Activated T-cell treated with anti-CD3 and anti-CD28 coated beads for 24 hours (primary cell): ENCODE measurements at places on chromosomes 5 and 9.

- no peak for DNase-seq
These were observed 5.2 kb downstream of the GPSM1 start for GRCh38 chr9:136332482-136332983.

DNA sequence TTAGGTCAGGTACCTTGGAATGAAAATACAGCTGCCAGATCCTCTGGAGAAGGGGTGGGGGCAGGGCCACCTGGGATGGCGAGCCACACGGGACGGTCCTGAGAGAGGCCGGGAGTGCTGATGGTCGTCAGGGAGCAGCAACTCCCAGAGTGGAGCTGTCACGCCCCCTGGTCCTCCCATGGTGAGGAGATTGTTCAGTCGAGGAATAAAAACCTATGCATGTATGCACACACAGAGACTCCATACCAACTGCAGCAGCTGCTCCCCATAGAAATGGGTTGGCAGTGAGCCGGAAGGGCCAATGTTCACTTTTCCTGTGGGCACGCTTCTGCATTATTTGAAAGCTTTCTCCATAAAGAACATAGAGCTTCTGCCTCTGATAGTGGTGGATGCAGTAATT is 45.2 kb upstream of the SEMA4D start:
- no peak for DNase-seq

GRCh38 chr5:107021575-107021974 is 649.2 kb downstream of the EFNA5 start:
- no peak for DNase-seq

- DNase-seq: no peak
These were observed 183.0 kb downstream of the GLIS3 start for GRCh38 chr9:4116723-4117460.

DNA sequence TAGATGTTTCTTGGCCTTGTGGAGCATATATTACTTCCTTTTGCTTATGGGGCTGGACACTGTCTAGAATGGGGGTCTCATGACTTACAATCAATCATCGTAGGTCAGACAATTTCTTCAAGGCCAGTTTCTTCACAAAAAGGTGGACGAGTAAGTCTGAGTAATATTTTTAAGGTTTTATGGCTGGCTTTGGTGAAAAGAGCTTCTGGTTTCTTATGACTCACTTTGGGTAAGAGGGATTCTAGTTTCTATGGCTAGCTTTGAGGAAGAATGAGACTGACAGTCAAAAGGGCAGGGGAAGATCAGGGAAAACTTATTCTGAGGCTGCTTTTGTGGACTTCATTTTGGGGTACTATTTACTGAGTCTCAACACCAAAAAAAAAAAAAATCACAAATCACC is 2067.2 kb upstream of the C9orf72 start:
- no peak for DNase-seq

GRCh38 chr5:10333154-10334006 is 20.1 kb upstream of the MARCHF6 start:
- no peak for DNase-seq

- DNase-seq: no peak
These were observed 79.6 kb downstream of the PAPPA start for GRCh38 chr9:116233160-116233530.

GRCh38 chr9:123814496-123814895 is 115.4 kb downstream of the DENND1A start:
- DNase-seq: no peak

DNA sequence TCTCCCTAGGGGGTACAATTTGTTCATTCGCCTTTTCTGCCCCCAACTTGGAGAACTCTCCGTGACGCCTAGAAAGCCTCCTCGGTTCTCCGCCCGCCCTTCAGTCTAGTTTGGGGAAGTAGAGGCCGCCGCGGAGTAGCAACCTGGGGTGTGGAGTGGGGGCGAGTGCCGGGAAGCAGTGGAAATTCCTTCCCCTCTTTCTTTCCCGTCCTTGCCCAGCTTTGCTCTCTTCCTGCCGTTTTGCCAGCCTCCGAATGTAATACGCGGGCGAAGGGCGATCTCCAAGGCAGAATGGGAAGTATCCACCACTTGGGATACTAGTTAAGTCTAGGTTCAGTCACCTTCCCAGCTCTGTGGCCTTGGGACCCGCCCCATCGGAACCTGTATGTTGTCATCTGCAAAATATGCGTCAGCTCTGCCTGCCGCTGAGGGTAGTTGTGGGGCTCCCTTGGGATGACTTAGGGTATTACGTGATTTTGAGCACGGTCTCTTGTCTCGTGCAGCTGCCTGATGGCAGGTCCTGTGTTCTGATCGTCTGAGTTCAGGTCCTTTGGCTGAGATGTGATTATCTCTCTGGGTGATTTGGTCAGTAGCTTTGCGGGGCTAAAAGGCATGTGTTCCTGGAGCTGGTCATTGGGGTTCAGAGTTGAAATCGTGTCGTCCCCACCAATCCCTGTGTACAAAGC is 724 bp downstream of the PAM start:
- peak; percentile 70 for DNase-seq

- no peak for DNase-seq
These were observed 220.0 kb downstream of the PBX3 start for GRCh38 chr9:125966959-125967711.

- no peak for DNase-seq
These were observed 877 bp upstream of the CAMSAP1 start for GRCh38 chr9:135908093-135908753.

DNA sequence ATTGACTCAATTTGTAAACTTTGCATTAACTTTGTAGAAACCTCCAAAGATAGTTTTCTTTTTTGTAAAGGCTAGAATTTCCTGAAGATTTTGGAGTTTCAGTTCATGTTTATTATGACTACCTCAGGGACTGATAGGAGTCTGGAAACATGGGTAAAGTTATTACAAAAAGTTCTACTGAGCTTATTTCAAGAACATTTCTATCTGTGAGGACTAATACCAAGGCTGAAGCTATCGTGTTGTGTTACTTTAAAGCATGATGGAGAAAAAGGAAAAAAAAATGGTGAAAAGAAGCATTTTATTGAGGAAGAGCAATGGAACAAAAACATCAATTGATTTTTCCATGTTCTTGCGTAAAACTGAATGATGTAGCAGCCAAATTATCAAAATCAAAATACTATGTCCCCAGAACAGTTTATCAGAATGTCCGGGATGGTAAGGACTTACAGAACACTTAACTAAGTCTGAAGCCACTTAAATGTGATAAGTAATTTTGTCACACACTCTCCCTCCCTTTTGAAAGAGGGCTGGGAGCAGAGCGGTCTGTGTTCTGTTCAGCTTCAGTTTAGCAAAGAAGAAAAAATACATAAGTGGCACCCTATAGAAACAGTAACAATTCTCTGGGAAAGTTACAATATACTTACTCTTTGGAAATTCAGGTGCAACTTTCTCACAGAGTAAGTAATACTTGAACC is 25.1 kb upstream of the VCAN start:
- DNase-seq: no peak

DNA sequence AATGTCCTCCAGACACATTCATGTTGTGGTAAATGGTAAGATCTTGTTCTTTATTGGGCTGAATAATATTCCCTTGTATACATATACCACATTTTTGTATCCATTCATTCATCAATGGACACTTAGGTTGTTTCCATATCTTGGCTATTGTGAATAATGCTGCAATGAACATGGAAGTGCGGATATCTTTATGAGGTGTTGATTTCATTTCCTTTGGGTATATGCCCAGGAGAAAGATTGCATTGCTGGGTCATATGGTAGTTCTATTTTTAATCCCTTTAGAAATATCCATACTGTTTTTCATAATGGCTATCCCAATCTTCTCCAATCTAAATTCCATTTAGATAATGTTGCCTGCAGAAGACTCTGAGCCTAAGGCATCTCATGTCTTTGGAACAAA is 78.0 kb upstream of the TNC start:
- no peak for DNase-seq

GRCh38 chr5:156534906-156535485 is 208.0 kb downstream of the SGCD start:
- DNase-seq: no peak

DNA sequence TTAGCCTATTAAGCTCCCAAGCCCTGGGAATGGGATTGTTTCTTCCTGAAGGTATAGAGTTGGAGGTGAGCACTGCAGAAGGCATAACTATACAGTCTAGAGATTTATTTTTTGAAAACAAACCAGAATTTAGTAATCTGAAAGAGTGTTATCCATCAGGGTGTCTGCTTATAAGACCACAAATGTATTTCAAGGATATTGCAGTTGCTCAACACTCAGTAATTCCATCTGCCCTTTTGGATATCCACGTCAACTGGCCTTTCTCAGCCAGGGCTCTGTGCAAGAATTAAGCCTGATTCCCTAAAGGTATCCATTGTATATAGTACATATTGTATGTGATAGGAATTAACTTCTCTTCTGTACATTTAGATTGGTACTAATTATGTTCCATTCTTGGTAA is 15.0 kb upstream of the IL31RA start:
- no peak for DNase-seq

DNA sequence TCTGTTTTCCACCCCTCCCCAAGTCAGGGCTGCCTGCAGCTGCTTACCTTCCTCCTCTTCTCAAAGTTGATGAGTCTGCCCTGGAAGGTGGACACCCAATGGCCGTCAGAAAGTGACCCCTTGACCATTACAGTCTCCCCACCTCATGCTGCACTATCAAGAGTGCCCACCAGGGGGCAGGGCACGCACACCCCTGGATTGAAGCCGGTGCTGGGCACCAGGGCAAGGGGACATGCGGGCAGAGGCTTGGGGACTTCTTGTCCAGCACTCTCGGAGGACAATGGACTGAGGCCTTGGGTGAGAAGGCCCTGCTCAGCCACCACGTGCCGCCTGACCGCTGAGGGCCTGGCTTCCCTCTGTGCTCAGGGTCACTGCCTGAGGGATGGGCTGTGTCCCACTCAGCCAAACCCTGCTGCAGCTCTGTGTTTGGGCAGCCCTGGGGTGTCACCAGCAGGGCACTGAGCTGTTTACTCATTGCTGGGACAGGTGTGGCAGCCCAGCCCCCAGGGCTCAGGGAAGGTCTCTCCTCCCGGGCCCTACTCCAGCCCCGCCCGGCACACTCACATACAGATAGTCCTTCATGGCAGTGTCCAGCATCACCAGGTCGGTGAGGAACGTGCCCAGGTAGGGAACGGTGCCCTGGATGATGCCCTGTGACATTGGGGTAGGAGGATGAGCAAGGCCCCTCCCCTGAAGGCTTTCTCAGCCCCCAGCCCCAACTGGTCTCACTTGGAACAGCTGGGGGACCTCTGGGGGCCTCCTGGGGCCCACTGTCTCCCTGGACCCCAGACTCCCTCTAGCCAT is 17.7 kb downstream of the RALGDS start:
- DNase-seq: peak; percentile 37

GRCh38 chr5:133843911-133844310 is 124.5 kb downstream of the C5orf15 start:
- DNase-seq: no peak

GRCh38 chr5:10367579-10367978 is 14.1 kb downstream of the MARCHF6 start:
- DNase-seq: no peak

- DNase-seq: no peak
These were observed 127.8 kb upstream of the GPR151 start for GRCh38 chr5:146643776-146644175.

- DNase-seq: no peak
These were observed 207.2 kb upstream of the RFX3 start for GRCh38 chr9:3733039-3733408.

GRCh38 chr5:39226100-39226451 is 6.7 kb upstream of the FYB1 start:
- DNase-seq: no peak

GRCh38 chr5:73693573-73694061 is 67.6 kb downstream of the ARHGEF28 start:
- no peak for DNase-seq

- no peak for DNase-seq
These were observed 16.2 kb upstream of the MAT2B start for GRCh38 chr5:163489055-163489744.

DNA sequence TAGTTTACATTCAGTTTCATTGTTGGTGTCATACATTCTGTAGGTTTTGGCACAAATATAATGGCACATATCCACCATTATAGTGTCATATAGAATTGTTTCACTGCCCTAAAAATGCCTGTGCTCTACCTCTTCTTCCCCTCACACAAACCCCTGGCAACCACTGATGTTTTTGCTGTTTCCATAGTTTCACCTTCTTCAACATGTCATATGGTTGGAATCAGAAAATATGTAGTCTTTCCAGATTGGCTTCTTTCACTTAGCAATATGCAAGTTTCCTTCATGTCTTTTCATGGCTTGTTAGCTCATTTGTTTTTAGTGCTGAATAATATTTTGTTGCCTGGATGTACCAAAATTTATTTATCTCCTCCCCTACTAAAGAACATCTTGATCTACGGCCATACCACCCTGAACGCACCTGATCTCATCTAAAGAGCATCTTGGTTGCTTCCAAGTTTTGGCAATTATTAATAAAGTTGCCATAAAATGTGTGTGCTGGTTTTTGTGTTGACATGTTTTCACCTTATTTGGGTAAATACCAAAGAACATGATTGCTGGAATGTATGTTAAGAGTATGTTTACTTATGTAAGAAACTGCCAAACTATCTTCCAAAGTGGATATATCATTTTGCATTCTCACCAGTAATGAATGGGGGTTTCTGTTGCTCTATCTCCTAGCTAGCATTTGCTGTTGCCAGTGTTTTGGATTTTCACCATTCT is 17.0 kb upstream of the CDK20 start:
- DNase-seq: no peak

DNA sequence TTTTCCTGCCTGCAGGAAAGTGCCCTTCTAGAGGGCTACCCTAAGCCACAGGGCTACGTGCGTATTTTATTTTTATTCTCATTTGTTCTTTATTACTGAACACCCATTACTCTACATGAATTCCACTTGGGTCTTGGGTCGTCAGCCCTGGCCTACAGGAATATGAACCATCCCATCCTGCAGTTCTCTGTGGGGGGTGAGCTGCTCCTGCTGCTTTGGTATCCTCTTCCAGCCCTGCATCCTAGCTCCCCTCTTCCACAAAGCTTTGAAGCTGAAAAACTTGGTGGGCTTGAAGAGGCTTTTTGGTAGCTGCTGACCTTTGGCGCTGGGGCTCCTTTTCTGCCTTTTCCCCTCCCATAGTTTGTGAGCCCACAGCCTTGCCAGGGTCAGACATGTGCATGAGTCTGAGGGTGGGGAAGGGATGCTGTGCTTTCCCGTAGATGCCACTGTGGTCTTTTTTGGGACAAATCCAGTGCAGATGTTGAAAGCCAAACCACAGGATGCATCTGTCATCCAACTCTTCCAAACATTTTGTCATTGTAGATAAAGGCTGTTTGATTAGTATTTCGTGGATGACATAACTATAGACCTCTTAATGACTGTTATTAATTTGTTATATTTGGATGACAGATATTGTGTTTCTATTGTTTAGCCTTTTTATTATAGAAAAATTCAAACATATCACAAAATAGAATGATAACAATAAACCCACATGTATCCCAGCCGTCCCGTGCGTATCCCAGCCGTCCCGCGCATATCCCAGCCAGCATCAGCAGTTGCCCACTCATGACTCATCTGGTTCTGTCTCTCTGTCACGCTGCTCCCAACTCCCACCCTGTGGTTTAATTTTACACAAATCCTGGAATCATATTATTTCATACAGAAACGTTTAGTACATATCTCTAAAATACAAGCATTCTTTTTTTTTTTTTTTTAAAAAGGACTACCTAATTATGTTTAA is 43.9 kb downstream of the SLC46A2 start:
- DNase-seq: no peak
